Activated CD4-positive, CD25-positive, alpha-beta regulatory T cell treated with anti-CD3 and anti-CD28 coated beads, Interleukin-2, amount 50 U/mL, for 24 hours (primary cell): ENCODE measurements at places on chromosomes 1 and 21.
A peak's percentile ranks its signal among the peaks of the same experiment; 100 is the strongest.

GRCh38 chr1:113073479-113073950 is 517 bp downstream of the LRIG2 start:
- ATAC-seq: no peak

DNA sequence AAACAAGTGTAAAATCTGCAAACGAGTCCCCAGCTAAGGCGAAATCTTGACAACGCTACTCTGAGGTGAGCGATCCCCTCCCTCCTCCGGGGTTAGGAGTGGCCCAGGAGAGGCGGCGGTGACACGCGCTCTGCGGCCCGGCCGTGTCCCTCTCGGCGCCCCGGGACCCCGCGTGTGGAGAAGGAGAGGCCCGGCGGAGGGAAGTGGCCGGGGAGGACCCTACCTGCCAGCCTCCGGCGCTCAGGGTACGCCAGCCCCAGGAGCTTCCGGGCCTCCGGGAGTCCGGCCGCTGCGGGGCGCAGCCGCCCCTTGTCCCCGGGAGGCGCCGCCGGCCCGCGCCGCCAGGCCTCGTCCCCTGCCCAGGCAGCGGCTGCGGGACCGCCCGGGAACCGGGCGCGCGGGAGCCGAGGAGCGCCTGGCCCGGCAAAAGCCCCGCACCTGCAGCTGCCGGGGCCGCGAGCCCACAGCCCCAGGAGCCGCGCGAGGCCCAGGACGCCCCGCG is 543 bp downstream of the ABCB10 start:
- peak; percentile 19 for ATAC-seq

- ATAC-seq: no peak
Observed at GRCh38 chr1:111399792-111400610, 27.5 kb downstream of the OVGP1 start.

DNA sequence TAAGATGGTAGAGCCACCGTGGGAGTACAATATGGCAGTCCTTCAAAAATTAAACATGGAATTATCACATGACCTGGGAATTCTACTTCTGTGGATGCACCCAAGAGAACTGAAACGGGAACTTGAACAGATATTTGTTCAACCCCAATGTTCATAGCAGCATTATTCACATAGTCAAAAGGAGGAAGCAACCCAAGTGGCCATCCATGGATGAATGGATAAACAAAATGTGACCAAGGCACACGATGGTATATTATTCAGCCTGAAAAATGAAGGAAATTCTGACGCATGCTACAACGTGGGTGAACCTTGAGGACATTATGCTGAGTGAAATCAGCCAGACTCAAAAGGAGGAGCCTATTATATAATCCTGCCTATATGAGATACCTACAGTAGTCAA is 22.8 kb upstream of the LAPTM5 start:
- no peak for ATAC-seq

DNA sequence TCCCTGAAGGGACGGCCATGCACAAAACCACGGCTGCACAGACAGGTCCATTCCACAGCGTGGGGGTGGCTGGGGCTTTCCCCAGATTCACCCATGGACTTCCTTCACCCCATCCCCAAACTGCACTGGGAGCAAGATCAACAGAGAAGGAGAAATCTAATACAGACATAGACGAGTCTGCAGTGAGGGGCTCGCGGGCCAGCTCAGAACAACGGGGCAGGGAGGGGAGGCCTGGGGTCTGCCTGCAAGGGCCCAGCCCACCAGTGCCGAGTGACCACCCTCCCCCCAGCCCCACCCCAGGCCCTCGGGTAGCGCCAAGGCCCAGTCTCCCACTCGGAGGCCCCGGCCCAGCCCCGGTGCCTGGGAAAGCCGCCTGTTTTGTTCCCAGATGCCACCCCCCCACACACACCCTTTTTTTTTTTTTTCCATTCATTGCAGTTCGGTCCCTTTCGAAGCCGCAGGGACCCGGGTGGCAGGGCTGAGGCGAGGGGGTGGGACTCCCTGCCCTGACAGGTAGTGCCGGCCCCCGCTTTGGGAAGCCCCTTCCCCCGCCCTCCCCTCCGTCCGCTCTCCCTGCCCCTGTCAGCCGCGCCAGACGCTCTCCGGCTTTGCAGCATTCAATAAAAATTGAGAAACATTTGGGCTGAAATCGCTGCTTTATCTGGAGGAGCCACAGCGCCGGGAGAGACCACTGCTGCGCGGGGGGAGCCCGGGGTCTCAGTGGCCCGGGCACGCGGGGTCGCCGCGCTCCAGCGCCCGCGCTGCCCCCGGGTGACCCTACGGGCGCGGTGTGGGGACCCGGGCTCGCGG is 543 bp upstream of the EPHB2 start:
- no peak for ATAC-seq

GRCh38 chr21:16740511-16740910 is 772.3 kb upstream of the CXADR start:
- ATAC-seq: no peak

DNA sequence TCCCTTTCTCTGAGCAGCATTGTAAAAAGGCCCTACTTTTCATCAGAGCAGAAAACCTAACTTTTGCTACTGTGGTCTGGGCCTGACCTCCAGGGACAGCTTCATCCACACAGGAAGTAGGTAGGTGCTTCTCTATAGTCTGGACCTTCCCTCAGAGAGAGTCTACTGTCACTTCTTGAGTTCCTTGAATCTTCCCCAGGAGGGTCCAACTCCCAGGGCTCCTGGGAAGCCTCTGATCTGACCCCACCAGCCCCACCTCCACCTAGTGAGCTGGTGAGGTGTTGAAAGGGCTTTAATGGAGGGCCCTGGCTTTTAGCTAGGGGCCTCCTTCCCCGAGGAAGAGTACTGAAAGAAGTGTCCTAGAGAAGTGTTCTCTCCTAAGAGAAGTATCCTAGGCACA is 2.7 kb upstream of the VANGL2 start:
- no peak for ATAC-seq

DNA sequence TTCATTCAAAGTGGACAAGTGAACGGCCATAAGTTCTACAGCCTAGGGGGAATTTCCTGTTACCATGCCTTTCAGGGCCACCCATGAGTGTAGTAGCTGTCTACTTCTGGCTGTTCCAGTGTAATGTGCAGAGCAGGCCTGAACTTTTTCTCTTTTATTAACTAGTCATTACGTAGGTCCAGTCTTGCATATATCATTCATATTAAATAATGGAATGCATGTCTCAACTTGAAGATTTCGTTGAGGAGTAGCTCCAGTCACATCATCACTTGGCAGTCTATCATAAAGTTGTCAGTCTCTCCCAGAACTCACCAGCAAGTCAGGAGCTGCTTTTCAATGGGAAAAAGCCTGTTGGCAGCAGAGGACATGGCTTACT is 12.0 kb upstream of the GIPC2 start:
- ATAC-seq: no peak

- no peak for ATAC-seq
Observed at GRCh38 chr1:201317551-201317950, 34.2 kb downstream of the PKP1 start.

DNA sequence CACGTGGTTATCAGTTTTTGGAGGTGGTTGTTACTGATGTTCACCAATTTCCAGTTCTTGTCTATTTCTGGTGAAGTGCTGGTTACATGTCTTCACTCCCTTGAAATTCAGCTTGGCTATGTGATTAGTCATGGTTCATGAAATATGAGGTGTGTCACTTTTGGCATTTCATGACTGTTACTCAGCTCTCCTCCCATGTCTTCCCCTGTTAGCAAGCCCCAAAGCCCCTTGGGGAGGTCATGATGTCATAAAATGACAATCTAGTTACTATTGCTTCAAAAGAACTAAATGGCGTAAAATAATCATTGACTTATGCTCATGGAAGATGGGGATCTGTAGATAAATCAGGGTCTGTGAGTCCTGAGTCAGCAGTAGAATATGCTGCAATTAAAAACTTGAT is 425.1 kb downstream of the SETD4 start:
- no peak for ATAC-seq

- ATAC-seq: no peak
Observed at GRCh38 chr1:19661721-19662228, 2.9 kb upstream of the HTR6 start.

GRCh38 chr1:110689868-110690267 is 15.1 kb upstream of the KCNA3 start:
- ATAC-seq: no peak

DNA sequence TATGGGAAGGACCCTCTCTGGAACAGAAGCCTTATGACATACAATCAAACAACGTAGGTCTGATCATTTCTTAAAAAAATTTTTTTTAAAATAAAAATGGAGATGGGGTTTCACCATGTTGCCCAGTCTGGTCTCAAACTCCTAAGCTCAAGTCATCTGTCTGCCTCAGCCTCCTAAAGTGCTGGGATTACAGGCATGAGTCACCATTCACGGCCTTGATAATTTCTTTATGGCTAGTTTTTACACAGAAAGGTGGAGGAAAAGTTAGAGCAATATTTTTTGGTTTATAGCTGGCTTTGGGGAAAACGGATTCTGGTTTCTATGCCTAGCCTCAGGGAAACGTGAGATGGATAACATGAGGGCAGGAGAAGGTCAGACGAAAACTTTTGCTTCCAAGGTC is 70.0 kb upstream of the B3GALT5 start:
- ATAC-seq: no peak

DNA sequence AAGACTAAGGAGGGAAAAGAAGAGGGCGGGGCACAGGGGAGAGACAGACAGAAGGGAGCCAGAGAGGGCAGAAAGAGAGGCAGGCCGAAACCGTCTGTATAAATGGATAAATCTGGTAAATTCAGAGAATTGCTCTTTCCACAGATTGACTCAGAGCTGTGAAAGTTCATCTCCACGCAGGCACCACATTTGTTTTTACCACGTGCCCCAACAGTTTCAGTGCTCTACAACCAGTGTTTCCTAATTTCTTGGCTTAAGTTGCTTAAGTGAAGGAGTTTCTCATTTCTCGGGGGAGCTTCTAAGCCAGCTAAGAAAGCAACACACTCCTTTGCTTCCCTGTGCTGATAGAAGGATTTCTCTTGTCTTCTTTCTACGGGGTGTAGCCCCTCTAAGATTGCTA is 87.1 kb downstream of the ENAH start:
- ATAC-seq: no peak

DNA sequence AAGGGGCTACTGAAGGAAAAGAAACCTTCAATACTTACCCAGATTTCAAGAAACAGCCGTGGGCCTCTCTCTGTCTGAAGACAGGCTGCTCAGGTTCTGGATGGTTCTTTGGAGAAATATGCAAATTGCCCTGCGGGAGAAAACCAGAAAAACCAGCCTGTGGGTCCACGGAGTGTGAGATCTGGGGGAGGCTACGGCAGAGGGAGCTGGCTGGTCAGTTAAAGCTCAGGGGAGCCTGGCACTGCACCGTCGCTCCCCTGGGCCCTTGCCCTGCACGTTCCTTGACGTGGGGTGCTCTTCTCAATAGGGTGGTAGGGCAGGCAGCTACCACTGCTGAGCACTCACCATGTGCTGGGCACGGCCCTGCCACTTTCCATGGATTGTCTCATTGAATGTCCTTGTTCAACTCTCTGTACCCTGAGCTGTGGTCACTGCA is 12.7 kb downstream of the TMCO4 start:
- no peak for ATAC-seq
